ENCODE measurements at places on chromosomes 4 and X.
A peak's percentile ranks its signal among the peaks of the same experiment; 100 is the strongest.

GRCh38 chr4:48194971-48195370 lies 60.9 kb upstream of the TXK start:
- DNase-seq = no peak

DNA sequence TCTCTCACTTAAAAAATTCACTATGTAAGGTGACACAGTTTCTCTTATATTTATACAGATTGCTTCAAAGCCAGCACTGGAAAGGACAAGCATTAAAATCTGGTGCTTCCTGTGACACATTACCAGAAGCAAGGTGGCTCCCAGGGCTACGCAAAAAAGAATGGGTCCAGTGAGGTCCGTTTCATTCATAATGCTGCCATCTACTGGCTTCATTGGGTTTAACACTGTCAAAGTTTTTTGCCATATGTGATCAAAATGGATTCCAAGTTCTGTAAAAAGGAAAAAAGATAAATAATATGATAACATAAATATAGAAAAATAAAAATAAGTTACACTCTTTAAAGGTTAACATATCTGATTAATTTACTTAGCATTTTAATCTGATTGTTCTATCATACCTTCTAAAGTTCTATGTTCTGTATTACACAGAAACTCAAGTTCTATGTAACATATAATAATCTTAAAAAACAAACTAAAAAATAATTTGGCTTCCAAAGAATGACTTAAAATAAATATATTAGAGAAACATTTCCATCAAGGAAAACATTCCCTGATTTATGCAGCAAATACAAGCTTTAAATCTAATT lies 22.1 kb downstream of the YIPF7 start:
- no peak for DNase-seq

GRCh38 chr4:38659346-38659745 lies 4.7 kb upstream of the KLF3 start:
- no peak for DNase-seq

DNA sequence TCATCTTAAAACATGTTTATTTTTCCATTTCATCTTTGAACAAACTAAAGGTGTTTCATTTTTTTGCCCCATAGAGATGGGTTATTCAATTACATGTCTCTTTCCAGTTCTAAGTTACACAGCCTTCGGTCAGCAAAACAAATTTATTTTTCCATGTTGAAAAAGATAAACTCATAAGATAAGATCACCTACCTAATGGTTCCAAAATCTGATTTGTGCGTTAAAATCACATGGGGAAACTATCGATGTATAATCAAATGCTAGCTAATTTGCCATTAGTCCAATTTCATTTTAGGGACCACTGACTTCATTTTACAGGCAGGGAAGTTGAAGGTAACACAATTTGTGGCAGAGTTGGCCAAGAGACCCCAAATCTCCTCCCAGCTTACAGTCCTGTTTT lies 67.2 kb upstream of the ACSL1 start:
- no peak for DNase-seq

DNA sequence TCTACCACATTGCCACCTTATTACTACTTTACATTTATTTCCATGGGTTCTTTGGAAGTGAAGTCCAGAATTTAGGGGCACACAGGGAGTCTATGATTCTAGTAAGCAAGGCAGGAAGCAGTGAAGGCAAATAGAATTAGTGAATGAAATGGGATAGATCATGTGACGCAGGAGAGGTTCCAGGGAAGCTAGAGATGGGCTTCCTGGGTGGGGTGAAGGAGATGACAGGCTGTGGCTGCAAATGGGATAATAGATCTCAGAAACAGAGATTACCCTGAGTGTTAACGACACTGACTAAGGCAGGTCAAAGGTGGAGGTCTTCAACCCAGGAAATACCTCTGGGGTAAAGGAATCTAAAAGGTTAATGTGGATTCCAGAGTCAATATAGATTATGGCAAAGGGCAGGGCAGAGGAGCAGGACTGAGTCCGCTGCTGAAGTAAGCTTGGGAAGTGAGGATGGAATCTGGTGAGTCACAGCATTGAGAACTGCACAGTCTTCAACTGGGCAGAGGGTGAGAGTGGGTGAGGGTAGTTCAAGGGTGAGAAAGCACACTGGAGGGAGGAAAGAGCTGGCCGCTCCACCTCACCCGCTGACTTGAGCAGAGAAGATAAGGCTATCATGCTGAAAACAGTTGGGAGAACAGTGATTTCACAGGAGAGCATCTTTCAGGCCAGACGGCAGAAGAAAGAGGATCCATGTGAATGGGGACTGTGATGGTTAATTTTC lies 70.8 kb downstream of the ANXA3 start:
- DNase-seq = no peak

GRCh38 chr4:158259955-158260575 lies 49.8 kb downstream of the TMEM144 start:
- DNase-seq = no peak

DNA sequence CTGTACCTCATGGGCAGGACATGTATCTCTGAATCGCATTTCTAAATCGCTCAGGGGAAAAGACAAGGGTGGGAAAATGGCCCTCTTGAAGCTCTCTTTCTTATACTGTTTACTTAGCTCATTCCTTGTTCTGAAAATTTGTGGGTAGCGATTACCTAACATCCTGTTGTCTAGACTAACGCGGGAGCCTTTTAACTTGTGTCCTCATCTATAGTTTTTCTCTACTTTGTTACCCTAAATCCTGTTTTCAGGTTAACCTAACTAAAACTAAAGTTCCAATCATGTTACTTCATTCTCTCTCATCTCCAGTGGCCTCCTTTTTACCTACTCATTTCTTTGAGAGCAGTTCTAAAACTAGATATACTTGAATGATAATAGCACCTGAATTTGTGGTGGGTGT lies 45.0 kb downstream of the SNX25 start:
- DNase-seq = no peak

GRCh38 chr4:1269209-1269608 lies 20.3 kb upstream of the CTBP1 start:
- no peak for DNase-seq

DNA sequence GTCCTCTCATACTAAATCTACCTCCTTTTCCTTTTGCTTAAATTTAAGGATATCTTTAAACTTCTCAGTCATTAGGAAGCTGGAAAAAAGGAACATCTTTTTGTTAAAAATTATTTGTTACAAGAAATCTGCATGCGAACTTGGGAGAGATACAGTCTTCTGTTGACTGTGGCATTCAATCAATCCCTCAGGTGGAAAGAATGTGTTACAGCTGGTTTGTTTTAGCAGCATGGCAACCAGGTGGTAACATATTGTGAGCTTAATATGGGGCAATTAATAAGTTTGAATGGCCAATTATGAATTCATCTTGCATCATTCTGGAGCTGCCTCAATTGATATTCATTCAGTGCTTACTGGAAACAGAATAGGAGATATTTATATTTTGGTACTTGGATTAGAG lies 135.0 kb downstream of the GC start:
- no peak for DNase-seq

- no peak for DNase-seq
These were observed 105.1 kb downstream of the ADRA2C start for GRCh38 chr4:3871181-3871852.

GRCh38 chr4:140071806-140072205 lies 82.2 kb downstream of the MAML3 start:
- no peak for DNase-seq

GRCh38 chr4:6881908-6882307 lies 27.7 kb upstream of the TBC1D14 start:
- no peak for DNase-seq

GRCh38 chr4:73446336-73446938 lies 10.4 kb downstream of the AFP start:
- DNase-seq = no peak

- DNase-seq = no peak
These were observed 86.7 kb downstream of the CNGA2 start for GRCh38 chrX:151821226-151821625.

DNA sequence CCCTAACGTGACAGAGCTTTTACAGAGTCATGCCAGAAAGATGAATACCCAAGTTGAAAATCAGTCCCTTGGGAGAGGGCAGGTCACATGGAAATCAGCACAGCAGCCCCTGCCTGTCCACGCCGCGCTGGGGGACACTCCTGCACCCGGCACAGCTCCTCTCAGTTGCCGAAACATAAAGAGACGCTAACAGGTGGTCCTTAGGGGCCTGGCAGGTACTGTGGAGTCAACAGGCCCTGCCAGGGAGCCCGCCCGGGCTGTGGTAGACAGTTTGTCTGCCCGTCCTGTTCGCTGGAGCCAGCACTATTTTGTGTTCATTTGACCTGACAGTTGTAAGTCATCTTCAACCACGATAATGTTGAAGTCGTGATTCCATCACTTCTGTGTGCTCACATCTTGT lies 30.5 kb downstream of the NELFA start:
- no peak for DNase-seq

GRCh38 chr4:47837908-47838294 lies at the start of gene CORIN:
Gene CORIN (minus strand): TSS chr4:47838067. CDS start chr4:47837949, 118 bp downstream.
- DNase-seq = no peak

DNA sequence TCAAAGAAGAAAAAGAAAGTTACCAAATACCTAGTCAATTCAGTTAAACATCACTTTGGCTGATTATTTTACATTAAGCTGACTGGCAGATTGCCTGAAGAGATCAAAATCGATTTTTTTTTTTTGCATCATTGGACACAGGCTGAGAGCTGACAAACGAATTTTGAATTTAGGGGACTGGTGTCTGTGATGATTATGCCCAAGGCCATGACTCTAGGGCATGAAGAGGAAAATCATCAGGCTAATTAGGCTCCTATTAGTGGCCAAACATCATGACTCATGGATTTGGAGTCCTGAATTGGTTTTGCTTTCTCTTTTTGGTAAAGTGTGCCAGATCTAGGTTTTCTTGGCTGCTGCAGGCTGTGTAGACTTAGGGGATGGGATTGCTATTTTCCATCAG lies 829.3 kb upstream of the LCORL start:
- no peak for DNase-seq

DNA sequence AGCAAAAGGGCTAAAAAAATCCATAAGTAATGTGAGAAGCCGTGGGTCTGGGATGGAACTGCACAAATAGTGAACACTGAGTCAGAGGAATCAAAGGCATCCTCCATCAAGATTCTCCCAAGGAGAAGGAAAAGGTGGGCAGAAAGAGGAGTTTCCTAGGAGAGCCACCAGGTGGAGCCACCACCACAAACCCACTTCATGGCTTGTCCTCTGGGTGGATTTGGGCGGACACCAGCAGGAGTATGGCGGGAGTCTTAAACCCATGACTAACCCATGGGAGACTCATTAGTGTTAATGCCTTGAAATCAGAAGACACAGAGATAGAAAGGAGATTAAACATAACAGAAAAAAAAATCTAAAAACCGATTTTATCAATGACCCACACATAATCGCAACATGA lies 147.7 kb downstream of the SH3KBP1 start:
- DNase-seq = peak; percentile 49

DNA sequence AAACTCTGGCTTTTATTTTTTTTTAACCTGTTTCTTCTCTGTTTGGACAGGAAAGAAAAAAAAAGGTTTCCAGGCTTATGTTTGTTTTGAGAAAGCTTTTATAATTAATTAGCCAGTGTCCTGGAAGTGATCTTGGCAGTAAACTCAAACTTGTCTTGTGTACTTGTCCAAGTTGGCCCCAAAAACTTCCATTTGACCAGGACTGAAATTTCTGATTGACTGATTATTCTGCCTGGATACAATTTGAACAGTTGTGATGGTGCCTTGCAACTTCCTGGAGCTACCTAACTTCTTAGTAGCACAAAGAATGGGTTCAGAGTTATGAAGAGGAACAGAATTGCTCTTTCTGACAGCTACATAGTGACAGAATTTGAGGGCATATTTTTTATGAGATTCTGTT lies 62.0 kb downstream of the SLC4A4 start:
- DNase-seq = no peak

- no peak for DNase-seq
These were observed 83.5 kb downstream of the ZNF674 start for GRCh38 chrX:46461660-46462191.

DNA sequence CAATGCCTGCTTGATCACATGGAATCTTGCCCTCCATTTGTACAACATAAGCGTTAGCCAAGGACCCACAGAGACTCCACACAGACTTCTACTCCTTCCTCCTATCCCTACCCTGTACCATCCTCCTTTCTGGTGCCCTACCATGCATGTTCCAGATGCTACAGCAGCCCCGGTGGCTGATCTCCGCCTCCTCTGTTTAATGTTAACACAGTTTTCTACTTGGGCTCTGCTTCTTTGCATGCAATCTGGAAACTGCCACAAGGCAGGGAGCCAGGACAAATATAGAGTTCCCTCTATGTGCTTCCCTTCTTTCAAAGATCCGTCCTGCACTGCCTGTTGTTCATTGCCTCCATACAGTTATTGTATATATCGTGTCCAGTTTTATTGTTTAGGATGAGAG lies 368.6 kb upstream of the TENM3 start:
- no peak for DNase-seq

- DNase-seq = no peak
These were observed 46.6 kb upstream of the PGRMC2 start for GRCh38 chr4:128334256-128334655.

DNA sequence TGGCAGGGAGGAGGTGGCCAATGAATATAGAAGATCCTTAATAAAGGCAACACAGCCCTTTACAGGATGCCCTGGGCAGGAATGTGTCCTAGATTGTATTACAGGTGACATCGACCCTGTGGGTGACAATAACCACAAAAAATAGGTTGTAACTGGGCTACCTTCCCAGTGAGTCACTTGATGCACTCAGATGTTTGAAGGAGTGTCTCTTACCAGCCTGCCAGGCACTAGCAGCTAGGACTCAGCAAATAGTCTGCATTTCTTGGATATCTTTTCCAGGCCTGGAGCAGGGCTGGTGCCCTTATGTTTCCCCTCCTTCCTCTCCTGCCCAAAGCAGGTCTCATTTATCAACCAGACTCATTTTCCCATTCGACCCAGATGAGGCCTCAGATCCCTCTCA lies 50.9 kb upstream of the TMEM164 start:
- no peak for DNase-seq

- no peak for DNase-seq
These were observed 119.6 kb downstream of the PAPSS1 start for GRCh38 chr4:107600436-107600835.

DNA sequence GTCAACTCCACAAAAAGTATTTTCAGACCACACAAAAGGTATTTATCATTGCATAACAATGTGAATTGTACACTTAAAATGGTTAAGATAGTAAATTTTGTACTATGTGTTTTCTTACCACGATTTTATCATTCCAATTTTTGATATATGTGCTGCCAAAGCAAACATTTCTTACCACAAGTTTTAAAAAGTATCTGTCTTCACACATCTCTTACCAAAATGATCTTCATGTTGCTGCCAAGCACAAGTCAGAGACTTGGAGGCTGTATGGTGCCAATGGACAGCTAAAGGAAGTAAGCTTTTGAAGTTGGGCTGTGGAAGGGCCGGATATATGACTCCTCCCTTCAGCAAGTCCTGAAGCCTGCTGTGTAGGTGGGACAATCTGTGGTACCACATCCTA lies 67.9 kb downstream of the TMLHE start:
- no peak for DNase-seq

Data from right lobe of liver (tissue), 6 donors.